ENCODE measurements at places on chromosomes 16 and 17. TPM values are rescaled to one million over a fixed set of nuclear protein-coding genes. Genes with fewer than 3 reads are reported as not detected.

XYLT1 gene
- total RNA-seq = 15.0 TPM

LRRC36 gene
- not detected for total RNA-seq

SPATA32 gene
- not detected for total RNA-seq

HYDIN gene
- 4.2 TPM for total RNA-seq

GINS2 gene
- total RNA-seq = 0.71 TPM

SLC5A11 gene
- not detected for total RNA-seq

C16orf96 gene
- 0.24 TPM for total RNA-seq

HEATR9 gene
- total RNA-seq = not detected

MPG gene
- 59.5 TPM for total RNA-seq

FAHD1 gene
- total RNA-seq = 7.4 TPM

USP32 gene
- total RNA-seq = 53.7 TPM

NAGLU gene
- total RNA-seq = 41.9 TPM

CCL14 gene
- 224 TPM for total RNA-seq

CD300LB gene
- 1.3 TPM for total RNA-seq

SULT1A4 gene
- 4.8 TPM for total RNA-seq

NPIPA7 gene
- 25.3 TPM for total RNA-seq

C1QTNF8 gene
- total RNA-seq = 1.4 TPM

SCO1 gene
- total RNA-seq = 22.8 TPM

KRTAP9-2 gene
- total RNA-seq = not detected

ABCC3 gene
- total RNA-seq = 54.9 TPM

TMEM98 gene
- total RNA-seq = 39.3 TPM

TIGD7 gene
- total RNA-seq = 9.8 TPM

HOXB1 gene
- not detected for total RNA-seq

KRT20 gene
- not detected for total RNA-seq

PEX12 gene
- total RNA-seq = 5.6 TPM

NT5M gene
- total RNA-seq = 2.2 TPM

AGRP gene
- total RNA-seq = not detected

MYOCD gene
- 91.6 TPM for total RNA-seq

GJD3 gene
- 2.2 TPM for total RNA-seq

NAGS gene
- total RNA-seq = 0.94 TPM

TMED6 gene
- total RNA-seq = 1.1 TPM

ZP2 gene
- total RNA-seq = not detected

GNGT2 gene
- total RNA-seq = 1.8 TPM

P2RX5 gene
- 1.0 TPM for total RNA-seq

C16orf74 gene
- total RNA-seq = 0.87 TPM

TNFRSF13B gene
- total RNA-seq = not detected

MAPT gene
- total RNA-seq = 1.3 TPM

GAS7 gene
- 56.8 TPM for total RNA-seq

KCNJ12 gene
- total RNA-seq = 2.9 TPM

ENPP7 gene
- total RNA-seq = not detected

ATP2C2 gene
- not detected for total RNA-seq

KRT15 gene
- total RNA-seq = not detected

TPSB2 gene
- total RNA-seq = 17.0 TPM

MAF gene
- total RNA-seq = 109 TPM

GPRC5C gene
- 51.7 TPM for total RNA-seq

DPEP3 gene
- total RNA-seq = not detected

SLC39A11 gene
- total RNA-seq = 22.7 TPM

CDH8 gene
- 15.4 TPM for total RNA-seq

MT1X gene
- total RNA-seq = 62.0 TPM

PRSS27 gene
- 1.3 TPM for total RNA-seq

PYCARD gene
- 23.9 TPM for total RNA-seq

KRTAP1-5 gene
- not detected for total RNA-seq

ZG16 gene
- not detected for total RNA-seq

All from aorta (tissue), 5 donors.